ENCODE measurements at places on chromosomes 5 and 9.

DNA sequence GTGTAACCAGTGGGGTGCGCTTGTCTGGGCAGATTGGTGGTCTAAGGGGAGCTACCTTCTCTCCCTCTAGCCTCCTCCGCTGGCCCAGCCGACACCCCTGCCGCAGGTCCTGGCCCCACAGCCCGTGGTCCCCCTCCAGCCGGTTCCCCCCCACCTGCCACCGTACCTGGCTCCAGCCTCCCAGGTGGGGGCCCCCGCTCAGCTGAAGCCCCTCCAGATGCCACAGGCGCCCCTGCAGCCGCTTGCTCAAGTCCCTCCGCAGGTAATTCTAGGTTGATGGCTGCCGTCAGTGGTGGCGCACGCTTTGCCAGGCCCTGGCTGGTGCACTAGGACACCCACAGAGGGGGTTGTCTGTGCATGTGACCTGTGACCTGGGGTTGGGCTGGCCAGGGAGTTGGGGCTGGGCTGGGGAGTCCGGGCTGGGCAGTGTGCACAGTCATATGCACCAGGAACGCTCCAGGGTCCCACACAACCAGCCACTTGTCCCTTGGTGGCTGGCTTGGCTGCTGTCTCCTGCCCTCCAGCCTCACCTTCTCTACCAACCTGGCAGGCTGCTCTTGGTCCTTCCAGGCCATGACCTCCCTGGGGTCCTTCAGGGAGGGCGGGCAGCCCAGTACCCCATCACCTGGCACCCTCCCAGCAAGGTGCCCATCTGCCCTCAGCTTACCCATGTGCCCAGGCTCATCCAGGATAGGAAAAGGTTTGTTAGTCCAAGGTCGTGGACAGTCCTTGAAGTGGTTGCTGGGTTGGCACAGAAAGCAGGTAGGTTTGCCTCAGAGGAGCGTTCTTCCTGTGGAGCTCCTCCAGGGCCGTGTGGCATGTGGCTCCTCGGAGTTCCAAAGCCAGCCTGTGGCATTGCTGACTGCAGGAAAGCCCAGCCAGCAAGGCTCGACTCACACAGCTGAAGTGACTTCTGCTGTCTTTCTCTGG, 73.2 kb downstream of the WNK2 start:
- no peak for DNase-seq

DNA sequence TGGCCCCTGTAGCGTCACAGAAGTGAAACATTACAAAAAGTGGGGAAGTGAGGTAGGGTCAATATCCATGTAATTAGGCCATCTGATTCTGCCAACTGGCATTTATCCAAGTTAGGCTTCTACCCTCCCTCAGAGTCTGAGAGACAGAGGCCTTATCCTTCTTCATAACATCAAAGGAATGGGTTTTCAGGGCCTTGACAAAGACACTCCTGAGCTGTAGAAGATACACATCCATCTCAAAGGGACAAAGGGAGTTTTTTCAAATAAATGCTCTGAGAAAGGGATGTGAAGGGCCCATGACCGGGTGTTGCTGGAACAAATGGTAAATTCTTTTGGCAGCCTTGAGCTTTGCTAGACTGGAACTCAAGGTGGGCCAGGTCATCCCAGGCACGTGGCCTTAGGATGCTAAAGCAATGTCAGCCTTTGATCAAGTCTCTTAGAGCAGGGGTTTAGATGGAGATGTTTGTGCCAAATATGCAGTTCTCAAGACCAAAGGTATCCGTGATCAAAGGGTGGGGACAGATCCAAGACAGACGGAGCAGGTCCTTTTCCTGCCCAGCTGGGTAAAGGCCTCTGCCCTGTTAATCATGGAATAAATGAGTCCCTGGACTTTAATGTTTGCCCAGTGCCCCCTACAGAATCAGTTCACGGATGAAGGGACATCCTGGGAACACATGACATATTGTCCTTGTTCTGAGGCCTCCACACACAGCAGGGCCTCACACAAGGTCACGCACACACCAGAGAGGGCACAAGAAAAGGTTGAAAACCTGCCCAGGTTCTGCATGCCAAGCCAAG, 10.0 kb upstream of the FAM169A start:
- DNase-seq = no peak

DNA sequence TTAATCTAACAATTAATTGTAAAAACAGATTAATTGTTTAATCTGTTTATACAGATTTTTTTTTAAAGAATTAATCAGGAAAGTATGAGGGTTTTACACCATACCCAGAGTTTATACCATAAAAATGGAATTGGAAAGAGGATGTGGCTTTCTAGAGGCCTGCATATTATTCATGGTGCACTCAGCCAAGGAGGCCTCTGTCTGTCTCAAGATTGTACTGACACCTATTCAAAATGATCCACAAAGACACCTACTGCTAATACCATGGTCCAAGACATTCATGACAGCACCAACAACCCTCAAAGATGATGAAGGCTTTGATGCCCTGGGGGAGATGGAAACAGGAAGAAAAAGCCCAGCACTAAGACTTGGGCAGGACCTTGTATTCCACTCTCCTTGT, 58.1 kb upstream of the MAST4 start:
- DNase-seq = no peak

DNA sequence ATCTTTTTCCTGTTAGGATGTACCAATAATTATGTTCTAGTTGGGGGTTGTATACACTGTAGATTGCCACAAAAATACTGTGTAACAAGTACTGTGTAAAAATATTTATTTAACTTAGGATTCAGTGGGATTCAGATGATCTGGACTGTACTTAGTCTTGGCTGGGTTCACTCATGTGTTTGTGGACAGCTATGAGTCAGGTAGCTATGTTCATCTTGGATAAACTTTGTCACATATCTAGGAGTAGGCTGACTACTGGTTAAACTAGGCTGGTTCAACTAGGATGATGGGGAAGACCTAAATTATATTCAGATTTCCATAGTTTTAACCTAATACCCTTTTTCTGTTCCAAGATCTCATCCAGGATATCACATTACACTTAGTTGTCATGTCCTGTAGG, 32.1 kb upstream of the TNFSF15 start:
- no peak for DNase-seq

DNA sequence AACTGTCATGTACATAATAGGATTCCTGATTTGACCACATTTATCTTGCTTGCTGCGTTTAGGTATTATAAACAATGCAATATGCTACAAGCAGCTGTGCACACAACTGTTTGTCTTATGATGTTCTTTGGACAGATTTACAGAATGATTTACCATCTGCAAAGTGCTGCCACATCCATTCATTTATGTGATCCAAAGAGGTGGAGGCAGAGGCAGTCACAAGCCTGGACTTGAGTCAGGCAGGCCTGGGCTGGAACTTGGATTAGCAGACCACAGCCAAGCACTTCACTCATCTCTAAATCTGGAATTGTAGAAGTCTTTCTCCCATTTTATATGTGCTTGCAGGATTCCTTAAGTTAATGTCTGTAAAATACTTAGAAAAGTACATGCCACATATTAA, 149.0 kb downstream of the INSYN2B start:
- DNase-seq = no peak

DNA sequence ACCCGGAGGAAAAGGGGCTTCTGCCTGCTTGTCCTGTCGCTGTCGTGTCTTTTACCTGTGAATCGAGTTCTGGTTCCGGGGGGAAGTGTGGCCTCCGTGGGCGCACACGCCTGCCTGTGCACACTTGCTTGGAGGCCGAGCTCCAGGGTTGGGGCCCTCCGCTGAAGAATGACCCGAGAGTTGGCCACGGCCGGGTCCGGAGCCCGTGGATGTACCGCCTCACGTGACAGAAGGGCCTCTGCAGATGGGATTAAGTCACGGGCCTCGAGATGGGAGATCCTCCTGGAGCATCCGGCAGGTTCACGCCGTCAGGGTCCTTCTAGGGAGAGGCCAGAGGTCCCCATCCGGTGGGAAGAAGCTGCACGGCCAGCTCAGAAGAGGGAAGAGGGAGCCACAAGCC, 81.0 kb downstream of the KCNT1 start:
- DNase-seq = no peak

GRCh38 chr9:115717298-115717697, 436.3 kb upstream of the PAPPA start:
- DNase-seq = no peak

DNA sequence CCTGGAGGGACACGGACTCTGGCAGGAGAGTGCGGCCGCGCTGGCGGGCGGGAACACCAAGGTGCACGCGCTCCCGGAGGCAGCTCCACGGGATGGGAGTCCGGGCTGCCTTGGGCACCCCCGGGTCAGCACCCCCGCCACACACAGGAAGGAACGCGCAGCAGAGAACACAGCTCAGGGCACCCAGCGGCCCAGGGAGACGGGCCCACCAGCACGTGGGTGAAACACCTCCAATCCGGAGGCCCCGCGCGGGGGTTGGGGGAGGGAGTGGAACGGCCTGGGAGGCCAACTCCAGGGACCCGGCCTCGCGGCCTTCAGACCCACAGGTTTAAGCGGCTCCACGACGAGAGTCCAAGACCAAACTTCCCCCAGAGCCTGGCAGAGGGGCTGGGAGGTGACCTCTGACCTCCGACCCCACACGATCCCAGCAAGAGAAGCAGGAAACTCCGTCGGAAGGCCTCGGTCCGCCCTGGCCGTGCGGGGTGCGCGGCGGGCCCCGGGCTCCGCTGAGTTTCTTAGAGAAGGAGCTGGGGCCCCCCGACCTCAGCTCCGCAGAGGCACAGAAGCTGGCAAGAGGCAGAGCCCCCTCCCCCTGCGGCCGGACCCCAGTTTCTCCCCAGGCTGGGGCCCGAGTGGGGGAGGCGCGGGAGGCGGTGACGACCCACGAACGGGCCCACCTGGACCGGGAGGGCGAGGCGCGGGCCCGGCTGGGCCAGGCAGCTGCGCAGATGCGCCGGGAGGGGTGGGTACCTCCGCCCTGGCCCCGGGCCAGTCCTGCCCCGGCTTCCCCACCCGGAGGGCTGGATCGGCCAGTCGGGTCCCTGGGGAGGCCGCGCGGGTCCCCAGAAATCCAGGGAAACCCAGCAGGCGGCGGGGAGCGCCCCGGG, 851 bp downstream of the NACC2 start:
- peak; percentile 14 for DNase-seq

GRCh38 chr9:27601396-27601795, 28.1 kb upstream of the C9orf72 start:
- DNase-seq = no peak

DNA sequence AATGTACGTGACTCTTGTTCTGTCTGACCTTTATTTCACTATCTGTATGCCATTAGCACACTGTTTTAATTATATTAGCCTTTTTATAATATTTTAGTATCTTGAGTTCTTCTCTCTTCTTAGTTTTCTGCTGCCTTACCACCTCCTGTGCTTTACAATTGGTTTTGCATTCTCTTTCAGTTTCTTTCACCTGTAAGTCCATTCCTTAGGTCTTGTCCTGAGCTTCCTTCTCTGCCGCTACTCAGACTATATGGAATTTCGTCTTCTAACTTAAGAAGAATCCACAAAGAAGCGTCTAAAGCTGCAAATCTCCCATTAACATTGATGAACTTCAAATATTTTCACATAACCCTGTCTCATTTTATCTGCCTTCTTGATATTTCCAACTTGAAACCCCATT, 642.9 kb downstream of the MAT2B start:
- no peak for DNase-seq

DNA sequence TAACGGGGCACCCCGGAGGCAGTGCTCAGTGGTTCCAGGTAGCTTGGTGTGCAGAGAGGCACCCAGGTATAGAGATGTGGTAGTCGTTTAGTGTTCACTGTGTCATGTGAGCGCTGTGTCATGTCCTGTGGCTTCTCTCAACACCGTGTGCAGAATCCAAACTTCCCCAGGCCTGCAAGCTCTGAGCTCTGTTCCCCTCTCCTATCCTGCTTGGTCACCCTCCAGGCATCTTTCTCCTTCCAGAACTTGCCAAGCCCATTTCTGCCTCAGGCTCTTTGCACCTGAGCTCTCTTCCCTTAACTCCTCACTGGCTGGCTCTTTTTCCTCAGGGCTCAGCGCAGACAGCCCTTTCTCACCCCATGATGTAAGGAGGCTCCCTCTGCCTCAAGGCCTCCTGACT, 64.8 kb downstream of the CARTPT start:
- DNase-seq = no peak

DNA sequence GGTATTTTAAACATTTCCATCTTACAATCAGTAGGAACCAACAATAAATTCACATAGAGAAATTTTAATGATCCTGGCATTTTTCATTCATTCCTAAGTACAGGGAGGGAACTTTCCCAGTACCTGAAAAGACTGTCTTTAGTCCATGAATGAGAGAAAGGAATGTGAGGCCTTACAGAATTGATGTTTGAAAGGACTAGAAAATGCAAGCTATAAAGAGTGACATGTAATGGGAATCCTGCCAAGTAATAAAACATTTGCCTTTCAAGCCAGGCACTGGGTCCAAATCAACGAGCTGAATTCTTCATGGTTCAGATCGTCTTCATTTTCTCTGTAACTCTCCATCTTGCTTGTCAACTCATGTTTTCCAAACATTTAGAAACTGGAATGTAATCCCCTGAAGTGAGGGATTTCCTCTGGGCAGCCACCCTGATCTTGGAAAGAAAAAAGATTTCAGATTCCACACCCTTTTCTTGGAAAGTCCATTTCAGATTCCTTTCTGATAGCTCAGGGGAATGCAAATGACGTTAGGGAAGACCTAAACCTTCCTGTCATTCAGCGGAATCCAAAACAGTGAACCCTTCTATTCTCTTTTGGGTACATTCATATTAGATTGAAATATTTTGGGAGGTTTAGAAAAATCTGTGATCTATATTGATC, 315.8 kb downstream of the SH3GL2 start:
- no peak for DNase-seq

DNA sequence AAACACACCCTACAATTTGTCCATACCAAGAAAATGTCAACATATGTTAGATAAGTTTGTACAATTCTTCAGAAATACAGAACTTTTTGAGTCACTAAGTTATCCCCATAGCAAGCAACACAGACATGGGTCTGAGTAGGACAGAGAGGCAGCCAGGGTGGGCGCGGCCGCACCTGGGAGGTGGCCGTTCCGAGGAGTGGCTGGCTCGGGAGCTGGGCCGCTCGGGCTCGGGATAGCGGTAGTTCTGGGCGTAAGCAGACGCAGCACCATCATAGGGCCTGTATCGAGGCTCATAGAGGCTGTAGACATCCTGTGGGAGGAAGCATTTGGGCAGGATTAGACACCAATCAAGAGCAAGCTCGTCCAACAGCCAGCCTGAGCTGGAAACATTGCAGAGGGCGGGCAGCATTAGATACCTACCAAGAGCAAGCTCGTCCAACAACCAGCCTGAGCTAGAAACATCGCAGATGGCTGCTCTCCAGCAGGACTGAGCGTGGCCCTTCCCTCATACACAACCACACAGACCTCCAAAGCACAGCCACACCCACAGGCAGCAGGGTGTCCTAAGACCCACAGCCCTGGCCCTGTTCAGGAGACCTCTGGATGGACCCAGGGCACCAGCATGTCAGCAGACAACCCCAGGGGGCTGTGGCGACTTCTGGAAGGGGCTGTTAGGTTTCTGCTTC, 10.9 kb downstream of the SEC16A start:
- DNase-seq = no peak

DNA sequence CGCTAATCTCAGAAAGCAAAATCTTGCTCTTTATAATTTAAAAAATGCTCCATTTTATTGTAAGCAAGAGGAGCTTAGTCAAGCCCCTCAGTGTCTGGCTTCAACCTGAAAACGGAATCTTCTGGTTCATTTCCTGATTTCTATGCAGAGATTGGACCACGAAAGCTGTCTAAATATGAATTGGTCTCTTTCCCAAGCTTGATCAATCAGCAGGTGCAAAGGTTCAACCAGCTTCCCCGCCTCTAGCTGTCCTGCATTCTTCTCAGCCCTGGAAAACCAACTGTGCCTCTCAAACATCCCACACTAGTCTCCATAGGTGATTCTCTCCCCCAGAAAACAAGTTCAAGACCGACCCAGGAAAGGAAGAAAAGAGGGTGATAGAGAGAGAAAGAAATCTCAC, 34.5 kb downstream of the FNBP1 start:
- no peak for DNase-seq

All from NCI-H146 (cell line).